GM20000 (cell line): ENCODE measurements at places on chromosomes 11 and 22.
A peak's percentile ranks its signal among the peaks of the same experiment; 100 is the strongest.

- no peak for DNase-seq
Measured at GRCh38 chr22:35425971-35426800, 26.2 kb downstream of the MCM5 start.

DNA sequence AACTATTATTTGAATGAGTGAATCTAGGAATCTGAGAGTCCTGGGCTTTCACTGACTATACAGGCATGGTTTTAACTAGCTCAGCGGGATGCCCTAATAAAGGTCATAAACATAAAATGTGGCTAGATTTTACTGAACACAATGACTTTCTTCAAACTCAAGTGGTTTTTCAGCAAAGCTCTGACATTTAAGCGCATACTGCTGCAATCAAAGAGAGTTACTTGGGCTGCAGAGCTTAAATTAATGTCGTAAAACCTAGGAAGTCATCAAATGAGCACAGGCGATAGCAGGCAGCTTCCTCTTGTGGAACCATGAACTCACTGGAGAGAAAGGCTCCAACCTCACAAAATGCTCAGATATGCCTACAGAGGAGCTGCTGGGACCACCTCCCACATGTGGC, 6.7 kb downstream of the CSNK2A3 start:
- DNase-seq = no peak

GRCh38 chr11:33685082-33685481, 15.5 kb downstream of the C11orf91 start:
- DNase-seq = no peak

DNA sequence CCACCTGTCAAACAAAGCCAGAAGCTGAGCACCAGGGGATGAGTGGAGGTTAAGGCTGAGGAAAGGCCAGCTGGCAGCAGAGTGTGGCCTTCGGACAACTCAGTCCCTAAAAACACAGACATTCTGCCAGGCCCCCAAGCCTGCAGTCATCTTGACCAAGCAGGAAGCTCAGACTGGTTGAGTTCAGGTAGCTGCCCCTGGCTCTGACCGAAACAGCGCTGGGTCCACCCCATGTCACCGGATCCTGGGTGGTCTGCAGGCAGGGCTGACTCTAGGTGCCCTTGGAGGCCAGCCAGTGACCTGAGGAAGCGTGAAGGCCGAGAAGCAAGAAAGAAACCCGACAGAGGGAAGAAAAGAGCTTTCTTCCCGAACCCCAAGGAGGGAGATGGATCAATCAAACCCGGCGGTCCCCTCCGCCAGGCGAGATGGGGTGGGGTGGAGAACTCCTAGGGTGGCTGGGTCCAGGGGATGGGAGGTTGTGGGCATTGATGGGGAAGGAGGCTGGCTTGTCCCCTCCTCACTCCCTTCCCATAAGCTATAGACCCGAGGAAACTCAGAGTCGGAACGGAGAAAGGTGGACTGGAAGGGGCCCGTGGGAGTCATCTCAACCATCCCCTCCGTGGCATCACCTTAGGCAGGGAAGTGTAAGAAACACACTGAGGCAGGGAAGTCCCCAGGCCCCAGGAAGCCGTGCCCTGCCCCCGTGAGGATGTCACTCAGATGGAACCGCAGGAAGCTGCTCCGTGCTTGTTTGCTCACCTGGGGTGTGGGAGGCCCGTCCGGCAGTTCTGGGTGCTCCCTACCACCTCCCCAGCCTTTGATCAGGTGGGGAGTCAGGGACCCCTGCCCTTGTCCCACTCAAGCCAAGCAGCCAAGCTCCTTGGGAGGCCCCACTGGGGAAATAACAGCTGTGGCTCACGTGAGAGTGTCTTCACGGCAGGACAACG, 11.7 kb downstream of the CXCR5 start:
- DNase-seq = peak; percentile 75

- peak; percentile 50 for DNase-seq
Measured at GRCh38 chr11:113839842-113840241, 35.5 kb downstream of the USP28 start.

- DNase-seq = no peak
Measured at GRCh38 chr22:28397306-28397705, 282.3 kb downstream of the TTC28 start.

GRCh38 chr11:44408711-44409470, 99.0 kb upstream of the ALX4 start:
- no peak for DNase-seq

- DNase-seq = no peak
Measured at GRCh38 chr22:20153945-20154344, 3.1 kb upstream of the CCDC188 start.

- no peak for DNase-seq
Measured at GRCh38 chr11:117913736-117914397, 15.3 kb downstream of the TMPRSS13 start.

- no peak for DNase-seq
Measured at GRCh38 chr11:3700410-3700809, 29.2 kb upstream of the CHRNA10 start.

DNA sequence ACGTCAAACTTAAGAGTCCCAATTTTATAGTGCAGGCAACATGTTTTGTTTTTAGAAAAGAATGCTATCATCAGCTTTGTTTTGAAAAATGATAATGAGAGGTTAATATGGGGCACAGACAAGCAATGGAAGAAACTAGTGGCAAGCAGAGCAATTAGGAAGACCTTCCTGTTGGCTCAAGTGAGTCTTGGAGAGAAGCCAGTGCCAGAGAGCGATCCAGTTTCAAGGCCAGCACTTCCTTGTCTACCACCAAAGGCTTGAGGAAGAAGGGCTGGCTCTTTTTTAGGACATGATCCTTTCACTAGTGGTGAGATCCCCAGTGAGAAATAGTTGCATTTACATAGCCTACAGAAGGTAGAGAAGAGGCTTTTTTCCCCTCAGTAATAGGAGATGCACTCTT, 1340.7 kb downstream of the LRRC4C start:
- no peak for DNase-seq

DNA sequence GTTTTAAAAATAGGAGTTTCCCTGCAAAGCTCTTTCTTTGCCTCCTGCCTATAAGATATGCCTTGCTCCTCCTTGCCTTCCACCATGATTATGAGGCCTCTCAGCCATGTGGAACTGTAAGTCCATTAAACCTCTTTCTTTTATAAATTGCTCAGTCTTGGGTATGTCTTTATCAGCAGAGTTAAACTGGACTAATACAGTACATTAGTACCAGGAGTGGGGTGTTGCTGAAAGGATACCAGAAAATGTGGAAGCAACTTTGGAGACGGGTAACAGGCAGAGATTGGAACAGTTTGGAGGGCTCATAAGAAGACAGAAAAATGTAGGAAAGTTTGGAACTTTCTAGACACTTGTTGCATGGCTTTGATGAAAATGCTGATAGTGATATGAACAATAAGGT, 709.9 kb downstream of the LUZP2 start:
- DNase-seq = no peak

- no peak for DNase-seq
Measured at GRCh38 chr11:93630037-93630436, 31.4 kb upstream of the CEP295 start.

DNA sequence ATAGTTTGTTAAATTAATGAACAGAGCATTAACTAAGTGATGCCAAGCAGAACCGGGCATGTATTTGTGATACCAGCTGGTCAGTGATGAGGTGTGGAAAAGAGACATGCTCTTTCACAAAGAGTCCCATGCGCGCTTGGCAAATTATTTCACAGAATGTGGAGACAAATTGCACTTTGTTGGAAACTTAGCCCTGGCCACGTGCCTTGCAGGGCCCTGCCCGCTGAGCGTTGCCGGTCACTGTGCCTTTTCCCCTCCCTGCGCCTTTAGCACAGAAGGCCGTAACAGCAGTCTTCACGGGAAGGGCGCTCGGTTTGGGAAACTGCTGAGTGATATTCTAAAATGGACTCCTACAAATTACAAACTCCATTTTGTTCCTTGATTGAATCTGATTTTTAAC, 235.9 kb downstream of the TBC1D22A start:
- DNase-seq = no peak

GRCh38 chr11:1225386-1226225, 2.7 kb downstream of the MUC5B start:
- DNase-seq = peak; percentile 41

DNA sequence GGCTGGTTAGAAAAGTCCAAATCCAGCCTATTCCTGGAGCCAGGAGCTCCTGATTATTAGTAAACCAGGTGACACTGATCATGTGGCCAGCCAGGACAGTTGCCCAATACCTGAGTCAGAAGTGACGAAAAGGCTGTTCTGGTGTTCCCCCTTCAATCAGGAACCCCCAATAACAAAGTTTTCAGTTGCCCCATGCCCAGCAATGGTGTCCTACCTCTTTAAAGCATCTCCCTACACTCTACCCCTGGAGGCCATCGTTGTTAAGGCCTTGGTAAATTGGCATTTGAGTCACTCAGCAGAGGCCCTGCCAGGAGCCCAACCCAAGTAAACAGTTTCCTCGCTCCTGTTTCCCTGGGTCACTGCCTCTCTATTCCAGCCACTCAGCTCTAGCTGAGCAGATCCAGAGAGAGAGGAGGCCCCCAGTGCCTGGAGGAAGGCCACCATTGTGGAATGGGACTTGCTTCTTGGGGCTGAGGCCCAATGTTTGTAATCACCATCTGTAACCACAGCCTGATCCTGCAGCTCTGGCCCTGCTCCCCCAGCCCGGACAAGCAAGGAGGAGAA, 25.0 kb downstream of the ARHGAP1 start:
- no peak for DNase-seq

DNA sequence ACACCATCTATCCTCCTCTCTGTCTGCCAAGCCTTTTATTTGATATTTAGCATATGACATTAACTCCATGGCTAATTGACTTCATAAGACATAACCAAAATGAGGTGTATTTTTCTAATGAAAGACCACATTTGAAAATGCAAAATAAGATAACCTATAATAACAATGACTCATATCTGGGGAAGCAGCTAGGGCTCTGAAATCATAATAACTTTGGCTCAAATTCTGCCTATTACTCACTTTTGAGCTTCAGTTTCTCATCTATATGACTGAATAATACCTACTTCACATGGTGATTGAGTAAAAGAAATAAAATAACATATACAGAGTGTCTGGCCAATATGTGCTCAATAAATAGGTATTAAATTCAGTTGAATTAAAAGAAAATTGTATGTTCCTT, 1419.8 kb upstream of the TENM4 start:
- no peak for DNase-seq

DNA sequence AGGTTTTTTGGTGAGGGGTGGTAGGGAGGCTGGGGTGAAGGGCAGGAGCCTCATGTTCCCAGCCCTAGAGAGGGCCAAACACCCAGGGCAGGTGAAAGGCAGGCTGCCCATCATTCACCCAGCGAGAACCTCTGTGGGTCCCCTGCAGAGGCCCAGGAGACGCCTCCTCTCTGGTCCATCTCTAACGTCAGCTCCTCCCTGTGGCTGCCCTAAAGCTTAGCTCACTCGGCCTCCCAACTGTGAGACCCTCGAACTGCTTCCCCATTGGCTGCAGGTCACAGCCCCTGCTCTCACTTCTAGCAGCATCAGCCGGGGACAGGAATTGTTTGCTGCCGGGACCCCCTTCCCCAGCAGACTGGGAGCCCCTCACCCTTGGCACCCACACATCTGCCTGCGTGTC, 615 bp upstream of the NFAM1 start:
- no peak for DNase-seq

- no peak for DNase-seq
Measured at GRCh38 chr22:28425211-28425610, 254.4 kb downstream of the TTC28 start.
